ENCODE measurements at places on chromosomes 4 and X.
A peak's percentile ranks its signal among the peaks of the same experiment; 100 is the strongest.

- no peak for DNase-seq
Measured at GRCh38 chr4:180518906-180519305, 1724.3 kb upstream of the TENM3 start.

DNA sequence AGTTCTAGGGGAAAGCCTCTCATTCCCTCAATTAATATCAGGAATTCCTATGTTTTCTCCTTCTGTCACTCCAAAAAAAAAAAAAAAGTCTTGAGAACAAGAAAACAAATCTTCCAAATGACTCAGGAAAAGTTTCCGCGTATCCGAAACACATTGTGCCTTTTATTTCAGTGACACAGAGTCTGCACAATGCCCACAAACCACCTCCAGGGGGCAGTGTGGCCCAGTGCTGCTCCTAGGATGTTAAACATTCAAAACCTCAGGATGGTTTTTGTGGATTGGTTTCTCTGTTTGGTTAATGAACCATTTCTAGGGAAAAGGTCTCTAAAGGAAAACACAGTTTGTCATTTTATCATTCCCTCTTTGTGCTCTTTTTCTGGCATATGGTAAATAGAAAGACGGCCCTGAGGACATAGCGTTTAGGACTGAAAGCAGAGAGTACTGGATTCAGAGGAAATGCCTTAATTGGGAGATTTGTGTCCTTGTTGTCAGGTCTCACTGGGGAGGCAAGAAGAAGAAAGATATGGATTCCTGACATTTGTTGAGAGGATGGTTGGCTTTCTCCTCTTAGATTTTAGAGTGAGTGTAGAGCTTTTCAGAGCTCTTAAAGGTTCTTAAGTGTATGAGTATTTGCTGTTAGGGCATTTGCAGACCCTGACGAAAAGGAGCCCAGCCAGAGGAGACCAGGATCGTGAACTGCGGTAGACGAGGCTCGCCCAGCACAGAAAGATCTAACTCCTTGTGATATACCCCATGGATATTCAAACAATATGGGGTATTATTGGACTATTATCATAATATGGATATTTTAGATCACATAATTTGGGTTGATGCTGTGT, 65.7 kb upstream of the MAP9 start:
- DNase-seq, result peak; percentile 84

- peak; percentile 7 for DNase-seq
Measured at GRCh38 chr4:288891-289290, 16.4 kb downstream of the ZNF732 start.

DNA sequence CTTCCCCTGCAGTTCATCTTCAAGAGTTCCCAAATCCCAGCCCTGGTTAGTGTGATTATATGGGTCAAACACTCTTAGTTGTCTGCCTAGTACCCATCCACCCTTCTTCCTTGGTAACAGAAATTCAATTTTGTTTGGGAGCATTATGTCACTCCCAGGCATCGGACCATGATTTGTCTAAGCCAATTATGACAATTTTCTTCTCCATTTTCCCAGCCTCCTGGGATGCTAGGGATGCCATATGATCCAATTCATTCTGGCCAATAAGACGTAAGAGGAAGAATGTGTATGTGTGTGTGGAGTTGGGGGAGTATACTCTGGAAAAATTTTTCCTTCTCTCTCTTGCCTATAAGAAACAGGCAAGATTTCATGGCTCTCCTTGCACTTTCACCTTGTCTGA, 465.9 kb downstream of the MID1IP1 start:
- DNase-seq, result no peak

- DNase-seq, result no peak
Measured at GRCh38 chr4:114306946-114307345, 291.7 kb upstream of the UGT8 start.

- DNase-seq, result peak; percentile 78
Measured at GRCh38 chrX:154396973-154397887, 947 bp upstream of the RPL10 start.

DNA sequence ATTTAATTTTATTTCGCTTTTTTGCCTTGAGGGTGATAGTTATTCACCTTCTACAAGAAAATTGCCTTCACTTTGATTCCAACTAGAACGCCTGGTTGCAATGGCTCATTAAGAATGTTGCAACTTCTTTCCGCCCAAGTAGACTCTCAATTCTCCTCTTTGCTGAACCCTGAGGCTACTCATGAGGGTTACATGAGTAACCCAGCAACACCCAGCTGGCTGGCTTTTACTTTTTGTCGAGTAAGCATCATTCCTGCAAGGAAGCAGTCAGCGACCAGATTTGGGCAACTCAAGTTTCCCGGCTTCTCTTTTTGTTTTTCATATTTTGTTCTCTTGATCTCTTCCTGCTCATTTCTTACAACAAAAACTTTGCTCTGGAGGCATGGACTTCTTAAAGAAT, 495.4 kb downstream of the PACRGL start:
- DNase-seq, result no peak

GRCh38 chr4:17367201-17367600, 144.7 kb downstream of the QDPR start:
- no peak for DNase-seq

- DNase-seq, result no peak
Measured at GRCh38 chr4:44984083-44984482, 257.7 kb upstream of the GNPDA2 start.

DNA sequence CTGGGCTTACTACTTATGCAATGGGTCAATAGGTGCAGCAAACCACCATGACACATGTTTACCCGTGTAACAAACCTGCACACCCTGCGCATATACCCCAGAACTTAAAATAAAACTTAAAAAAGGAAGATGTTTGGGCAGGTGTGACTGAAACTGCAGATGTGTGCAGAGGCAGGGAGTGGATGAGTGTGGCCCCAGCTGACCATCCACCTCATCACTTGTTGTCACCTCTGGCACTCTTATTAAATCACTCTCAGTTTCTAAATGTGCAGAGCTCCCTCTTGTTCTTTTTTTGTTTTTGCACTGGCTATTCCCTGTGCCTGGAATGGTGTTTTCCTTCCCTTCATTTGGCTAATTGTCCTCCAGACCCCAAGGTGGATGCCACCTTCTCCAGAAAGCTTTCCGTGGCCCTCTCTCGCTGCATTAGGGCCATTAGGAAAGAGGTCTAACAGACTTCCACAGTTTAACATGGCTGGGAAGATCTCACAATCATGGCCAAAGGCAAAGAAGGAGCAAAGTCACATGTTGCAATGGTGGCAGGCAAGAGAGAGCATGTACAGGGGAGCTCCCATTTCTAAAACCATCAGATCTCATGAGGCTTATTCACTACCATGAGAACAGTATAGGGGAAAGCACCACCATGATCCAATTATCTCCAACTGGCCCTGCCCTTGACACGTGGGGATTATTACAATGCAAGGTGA, 58.5 kb downstream of the SLC2A9 start:
- DNase-seq, result no peak

DNA sequence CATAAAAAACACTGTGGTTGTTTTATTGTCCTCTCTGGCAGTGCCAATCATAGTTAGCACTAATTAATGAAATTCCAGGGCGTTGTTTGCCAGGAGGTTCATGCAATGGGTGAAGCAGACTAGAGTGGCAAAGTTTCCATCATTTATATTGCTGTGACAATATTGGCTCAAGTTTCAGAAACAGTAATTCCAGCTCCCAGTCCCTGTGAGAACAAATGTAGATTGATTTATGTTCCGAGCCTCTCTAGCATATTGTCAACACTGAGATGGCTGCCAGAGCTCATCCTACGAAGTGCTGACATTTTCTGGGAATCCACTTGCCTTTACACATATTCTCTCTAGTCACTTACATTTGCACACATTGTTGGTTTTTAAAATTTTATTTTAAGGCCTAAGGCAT, 440.0 kb upstream of the IGFBP7 start:
- DNase-seq, result no peak

DNA sequence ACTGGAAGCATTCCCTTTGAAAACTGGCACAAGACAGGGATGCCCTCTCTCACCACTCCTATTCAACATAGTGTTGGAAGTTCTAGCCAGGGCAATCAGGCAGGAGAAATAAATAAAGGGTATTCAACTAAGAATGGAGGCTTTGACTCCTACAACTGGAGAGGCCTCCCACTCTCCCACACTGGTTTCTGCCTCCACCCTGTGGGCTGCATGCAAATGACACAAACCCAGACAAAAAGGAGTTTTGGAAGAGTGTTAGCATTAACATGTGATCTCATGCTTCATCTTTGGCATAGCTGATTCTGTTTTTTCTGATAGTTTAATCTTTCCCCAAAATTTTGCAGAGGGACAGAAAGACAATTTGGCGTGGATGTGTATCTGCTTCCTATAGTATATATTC, 80.8 kb upstream of the IQCM start:
- peak; percentile 67 for DNase-seq

GRCh38 chr4:80179637-80180161, 17.6 kb upstream of the PRDM8 start:
- no peak for DNase-seq

DNA sequence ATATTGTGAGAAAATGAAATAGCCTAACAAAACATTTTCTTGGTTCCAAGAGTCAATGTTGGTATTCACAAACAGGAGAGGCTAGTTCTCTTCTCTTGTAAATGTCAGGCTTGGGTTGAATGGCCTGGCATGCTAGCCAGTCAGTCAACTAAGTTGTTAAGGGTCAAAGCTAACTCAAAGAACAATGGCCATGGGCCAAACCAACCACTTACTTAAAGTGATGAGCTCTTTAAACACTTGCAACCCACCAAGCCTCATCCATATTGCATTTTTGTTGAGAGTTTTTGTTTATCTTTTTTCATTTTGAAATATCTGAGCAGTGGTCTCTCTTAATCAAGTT, 394.5 kb downstream of the RAB28 start:
- DNase-seq, result no peak

DNA sequence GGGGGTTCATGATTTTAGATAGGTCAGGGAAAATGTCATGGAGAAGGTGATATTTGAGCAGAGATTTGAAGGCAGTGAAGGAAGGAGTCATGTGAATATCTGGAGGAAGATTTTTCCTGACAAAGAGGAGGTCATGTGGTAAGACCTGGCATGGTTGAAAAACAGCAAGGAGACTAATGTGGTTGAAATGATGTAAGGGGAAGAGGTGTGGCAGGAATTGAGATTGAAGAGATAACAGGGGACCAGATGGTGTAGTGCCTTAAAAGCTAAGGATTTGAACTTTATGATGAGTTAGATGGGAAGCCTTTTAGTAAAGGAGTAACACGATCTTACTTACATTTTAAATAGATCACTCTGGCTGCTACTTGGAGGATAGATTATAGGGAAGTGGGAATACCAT, 210.9 kb downstream of the RTL9 start:
- DNase-seq, result no peak

DNA sequence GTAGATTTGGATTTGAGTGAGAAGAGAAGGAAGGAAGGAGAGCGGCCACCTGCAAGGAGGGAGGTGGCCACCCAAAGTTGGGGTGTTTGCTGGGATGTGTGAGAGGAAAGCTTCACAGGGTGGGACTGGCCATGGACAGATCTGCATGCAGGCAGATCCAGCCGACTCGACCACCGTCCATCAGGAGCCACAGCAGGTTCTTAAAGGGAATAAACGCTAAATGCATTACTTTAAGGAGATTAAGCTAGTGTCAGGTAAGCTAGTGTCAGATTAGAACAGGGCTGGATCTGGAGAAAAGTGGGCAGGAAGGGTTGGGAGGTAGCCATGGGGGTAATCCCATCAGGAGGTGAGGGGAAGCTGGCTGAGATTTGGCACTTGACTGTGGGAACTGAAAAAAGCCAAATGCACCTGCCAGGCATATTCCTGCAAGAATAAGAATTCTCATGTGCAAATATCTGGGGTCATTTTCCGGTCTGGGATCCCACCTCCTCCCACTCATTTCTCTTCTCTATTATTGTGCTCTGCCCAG, 79.6 kb downstream of the MGST2 start:
- DNase-seq, result no peak

- DNase-seq, result no peak
Measured at GRCh38 chr4:99324361-99324760, 3.2 kb upstream of the ADH1B start.

- no peak for DNase-seq
Measured at GRCh38 chr4:111671756-111672155, 473.5 kb upstream of the FAM241A start.

DNA sequence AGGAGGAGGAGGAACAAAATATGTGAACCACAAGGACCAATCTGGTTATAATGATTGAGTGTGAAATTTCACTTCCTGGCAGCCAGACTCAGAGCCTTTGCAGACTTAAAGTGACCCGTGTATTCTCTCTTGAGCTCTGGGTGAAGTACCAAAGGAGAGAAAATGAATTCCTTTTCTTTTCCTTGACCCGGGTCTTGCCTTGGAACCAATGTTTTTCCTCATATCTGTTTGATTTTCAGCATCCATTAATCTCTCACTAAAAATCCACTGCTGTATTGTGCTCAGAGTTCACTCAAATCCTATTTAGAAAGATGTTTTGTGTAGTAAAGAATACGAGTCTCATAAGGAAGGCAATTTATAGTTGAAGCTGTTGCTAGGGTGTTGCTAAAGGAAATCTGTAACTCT, 78.3 kb upstream of the C1QTNF7 start:
- peak; percentile 7 for DNase-seq

- DNase-seq, result no peak
Measured at GRCh38 chrX:107054978-107055377, 55.0 kb upstream of the MORC4 start.

GRCh38 chrX:128142745-128143144, 90.5 kb upstream of the ACTRT1 start:
- no peak for DNase-seq

GRCh38 chrX:100695991-100696390, 35.9 kb downstream of the SYTL4 start:
- no peak for DNase-seq

DNA sequence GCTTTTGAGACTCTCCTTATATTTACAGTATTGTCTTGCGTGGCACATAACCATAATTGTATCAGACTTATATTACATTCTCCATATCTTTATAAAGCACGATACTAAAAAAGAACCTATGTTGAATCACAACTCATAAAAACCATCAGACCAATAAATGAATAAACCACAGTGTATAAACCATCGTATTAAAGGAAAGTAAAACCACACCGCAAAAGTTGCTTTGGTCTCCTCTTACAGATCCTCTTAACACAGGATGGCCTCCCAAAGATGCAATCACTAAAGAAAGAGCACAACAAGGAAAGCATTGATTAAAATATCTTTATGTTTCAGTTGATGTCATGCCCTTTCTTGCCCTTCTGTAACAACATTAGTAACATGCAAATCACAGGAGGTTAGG, 437.9 kb downstream of the AFF2 start:
- DNase-seq, result no peak

- DNase-seq, result no peak
Measured at GRCh38 chrX:39653691-39654090, 444.1 kb downstream of the BCOR start.
